ENCODE measurements at places on chromosomes 7 and 10.

GRCh38 chr7:42549866-42550485 is 313.0 kb upstream of the GLI3 start:
- DNase-seq, result no peak

GRCh38 chr7:22219036-22219435 is 137.9 kb downstream of the RAPGEF5 start:
- no peak for DNase-seq

DNA sequence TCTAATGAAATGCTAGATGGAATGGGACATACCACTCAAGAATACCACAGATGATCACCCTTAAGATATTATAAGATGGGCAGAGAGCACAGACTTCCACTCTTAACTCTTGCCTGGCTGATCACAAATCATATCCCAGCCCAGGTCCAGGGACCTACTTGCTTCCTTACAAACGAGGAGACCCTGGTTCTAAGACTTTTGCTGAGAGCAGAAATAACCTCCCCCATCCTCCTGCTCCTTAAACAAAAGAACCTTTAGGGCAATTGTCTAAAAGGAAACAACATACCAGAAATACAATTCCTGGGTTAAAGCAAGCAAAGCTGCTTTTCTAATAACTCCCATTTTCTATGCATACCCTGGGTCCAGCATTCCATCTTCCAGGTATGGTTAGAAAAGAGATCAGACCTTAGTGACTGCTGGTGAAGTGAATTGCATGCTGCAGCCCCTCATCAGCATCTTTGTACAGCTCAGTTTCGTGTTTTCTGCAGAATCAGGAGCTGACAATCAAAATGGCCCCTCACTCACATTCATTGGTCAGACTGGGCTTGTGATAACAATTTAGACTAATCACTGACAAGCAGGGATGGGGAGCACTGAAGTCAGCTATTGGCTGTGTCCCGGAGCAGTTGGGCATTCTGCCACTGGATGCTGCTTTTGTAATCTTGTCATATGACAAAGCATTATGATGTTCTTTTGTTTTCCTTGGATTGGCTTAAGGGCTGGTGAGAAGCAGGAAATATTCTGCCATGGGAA is 14.6 kb downstream of the IFIT3 start:
- DNase-seq, result peak; percentile 85

- no peak for DNase-seq
Observed at GRCh38 chr10:127580822-127581221, 31.7 kb downstream of the NPS start.

DNA sequence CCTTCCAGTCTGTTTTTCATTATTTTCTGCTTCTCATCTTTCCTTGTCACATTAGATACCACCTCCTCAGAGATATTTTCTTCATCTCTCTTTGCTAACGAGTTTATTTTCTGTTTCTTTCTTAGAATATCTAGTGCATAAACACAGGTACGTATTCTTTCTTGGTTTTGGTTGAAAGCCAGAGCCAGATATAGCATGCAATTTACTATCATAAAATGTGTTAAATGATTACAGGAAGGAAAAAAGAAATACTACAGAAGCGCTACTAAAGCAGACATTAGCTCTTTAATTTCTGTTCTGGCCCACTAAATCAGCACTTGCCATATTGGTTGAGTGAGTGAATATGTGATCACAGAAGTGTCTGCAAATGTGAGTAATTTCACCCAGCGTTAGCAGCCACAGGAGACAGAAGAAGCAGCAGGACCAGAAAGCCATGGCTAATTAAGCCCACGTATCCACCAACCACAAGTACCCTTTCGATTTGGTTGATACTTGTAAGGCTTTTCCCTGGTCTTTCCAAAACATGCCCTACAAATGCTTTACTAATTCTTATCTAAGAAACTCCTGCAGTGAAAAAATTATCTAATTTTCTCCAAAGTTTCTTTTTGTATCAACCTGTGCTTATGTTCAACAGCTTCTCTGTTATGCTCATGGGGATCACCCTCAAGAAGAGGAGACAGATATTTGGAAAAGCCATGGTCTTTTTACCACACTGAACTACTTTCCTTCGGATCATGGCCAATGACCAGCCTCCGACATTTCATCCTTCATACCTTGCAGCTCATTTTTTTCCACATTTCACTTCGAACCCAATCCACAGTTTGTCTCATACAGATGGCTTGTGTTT is 23.1 kb upstream of the MACC1 start:
- DNase-seq, result peak; percentile 51

- peak; percentile 25 for DNase-seq
Observed at GRCh38 chr10:116113721-116114501, 159.1 kb downstream of the GFRA1 start.

- DNase-seq, result no peak
Observed at GRCh38 chr7:29478226-29478625, 85.4 kb upstream of the PRR15 start.

GRCh38 chr10:3237530-3237929 is 64.9 kb upstream of the PITRM1 start:
- no peak for DNase-seq

GRCh38 chr10:97427571-97428179 is 1.7 kb downstream of the PGAM1 start:
- peak; percentile 65 for DNase-seq

DNA sequence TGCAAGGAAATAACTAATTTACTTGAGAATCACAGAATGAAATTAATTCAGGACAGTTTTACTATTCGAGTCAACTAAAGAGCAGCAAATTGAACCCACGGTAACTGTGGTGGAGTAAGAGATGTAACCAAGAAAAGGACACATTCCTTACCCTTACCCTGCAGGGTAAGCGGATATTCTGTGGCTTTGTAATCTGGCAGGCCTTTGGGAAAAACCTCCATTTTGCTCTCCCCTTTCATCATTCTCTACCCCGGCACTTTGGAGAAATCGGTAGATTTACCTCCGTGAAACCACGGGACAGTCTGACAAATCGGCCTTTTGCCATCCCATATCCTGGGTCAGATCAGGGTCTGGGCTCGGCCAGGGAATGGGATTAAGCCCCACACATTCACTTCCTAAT is 18.4 kb downstream of the RCC1L start:
- DNase-seq, result no peak

DNA sequence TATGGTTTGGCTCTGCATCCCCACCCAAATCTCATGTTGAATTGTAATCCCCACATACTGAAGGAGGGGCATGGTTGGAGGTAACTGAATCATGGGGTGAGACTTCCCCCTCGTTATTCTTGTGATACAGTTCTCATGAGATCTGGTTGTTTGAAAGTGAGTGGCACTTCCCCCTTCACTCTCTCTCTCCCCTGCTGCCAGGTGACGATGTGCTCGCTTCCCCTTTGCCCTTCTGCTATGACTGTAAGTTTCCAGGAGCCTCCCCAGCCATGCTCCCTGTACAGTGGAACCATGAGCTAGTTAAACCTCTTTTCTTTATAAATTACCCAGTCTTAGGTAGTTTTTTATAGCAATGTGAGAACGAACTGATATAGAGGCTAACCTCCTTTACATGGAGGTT is 16.6 kb downstream of the PLPP4 start:
- no peak for DNase-seq

DNA sequence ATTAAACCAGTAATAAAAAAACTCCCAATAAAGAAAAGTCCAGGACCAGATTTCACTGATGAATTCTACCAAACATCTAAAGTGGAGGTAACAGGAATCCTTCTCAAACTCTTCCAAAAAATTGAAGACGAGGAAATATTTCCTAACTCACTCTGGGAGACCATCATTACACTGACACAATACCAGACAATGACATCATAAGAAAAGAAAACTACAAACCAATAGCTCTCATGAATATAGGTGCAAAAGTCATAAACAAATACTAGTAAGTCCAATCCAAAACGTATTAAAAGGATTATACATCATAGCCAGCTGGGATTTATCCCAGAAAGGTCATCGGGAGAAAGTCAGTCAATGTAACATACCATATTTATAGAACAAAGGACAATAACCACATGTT is 94.0 kb upstream of the RAB18 start:
- DNase-seq, result no peak

- no peak for DNase-seq
Observed at GRCh38 chr10:124171561-124171960, 78.2 kb upstream of the CHST15 start.

- peak; percentile 92 for DNase-seq
Observed at GRCh38 chr10:50635286-50635685, 11.5 kb upstream of the SGMS1 start.
